ENCODE measurements at places on chromosomes 6 and 20.

DNA sequence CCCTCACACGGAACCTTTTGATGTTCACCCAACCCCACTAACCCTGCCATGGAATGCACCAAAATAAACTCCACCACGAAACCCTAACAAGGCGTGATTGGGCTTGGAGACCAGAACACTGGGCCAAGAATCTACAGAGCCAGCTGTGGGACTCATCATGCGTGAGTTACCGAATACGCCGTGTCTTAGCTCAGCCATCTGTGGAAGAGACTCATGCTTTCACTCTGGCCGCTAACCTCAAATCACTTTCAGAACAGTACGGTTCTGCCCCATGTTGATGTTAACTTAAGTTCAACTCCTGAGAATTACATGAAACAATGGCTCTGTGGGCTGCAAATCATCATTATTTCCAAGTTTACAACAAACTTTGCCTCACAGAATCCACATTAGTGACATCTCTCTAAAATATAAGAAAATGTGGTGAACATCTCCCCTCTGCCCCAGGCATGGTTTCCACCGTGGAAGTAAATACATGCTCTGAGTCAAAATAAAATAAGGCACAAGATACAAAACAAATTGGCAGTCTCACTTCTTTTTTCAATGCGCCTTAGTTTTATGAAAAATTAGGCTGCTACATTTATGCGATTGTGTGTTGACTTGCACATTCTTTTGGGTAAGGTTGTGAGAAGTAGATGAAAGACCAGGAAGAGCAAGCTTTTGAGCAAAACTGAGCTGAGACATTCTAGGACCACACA lies 308.9 kb upstream of the EXOC2 start:
- DNase-seq: no peak

- DNase-seq: no peak
Observed at GRCh38 chr6:166365806-166366205, 16.9 kb downstream of the MPC1 start.

GRCh38 chr6:13711324-13711732 lies 307 bp downstream of the RANBP9 start:
- peak; percentile 70 for DNase-seq

- no peak for DNase-seq
Observed at GRCh38 chr6:125077453-125077852, 76.1 kb upstream of the TPD52L1 start.

DNA sequence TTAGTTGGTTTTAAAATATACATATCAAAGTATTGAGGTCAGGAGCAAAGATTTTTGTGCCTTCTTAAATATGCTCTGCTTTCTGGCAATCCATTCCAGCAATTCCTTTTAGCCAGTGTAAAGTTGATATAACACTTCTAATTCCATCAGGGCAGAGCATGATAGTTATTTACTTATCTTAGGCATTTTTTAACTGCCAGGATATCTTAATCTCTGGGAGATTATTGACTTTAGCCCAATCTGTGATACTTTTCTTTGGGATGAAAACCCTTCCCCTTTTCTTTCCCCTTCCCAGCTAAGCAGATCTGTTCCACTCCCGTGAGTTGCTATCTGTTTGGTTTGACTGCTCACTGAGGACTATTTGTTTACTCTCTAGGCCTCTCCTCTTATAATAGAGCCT lies 168.7 kb upstream of the RSPO3 start:
- no peak for DNase-seq

DNA sequence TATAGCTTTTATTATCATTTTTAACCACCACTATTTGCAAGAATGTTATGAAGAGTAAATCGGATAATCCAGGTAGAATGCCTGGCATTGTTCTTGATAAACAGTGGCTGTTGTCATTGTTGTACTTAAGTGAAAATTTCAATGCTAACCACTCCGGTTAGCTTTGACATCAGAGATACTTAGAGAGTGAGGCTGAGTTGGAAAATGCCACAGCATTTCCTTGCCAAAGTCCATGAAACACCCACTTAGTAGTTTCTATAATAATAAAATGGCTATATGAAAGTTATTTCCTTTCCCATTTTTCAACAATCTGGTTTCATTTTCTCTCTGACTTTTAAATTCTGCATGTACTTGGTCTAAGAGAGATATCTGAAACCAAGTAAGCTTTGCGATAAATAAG lies 132.0 kb downstream of the CDK19 start:
- DNase-seq: no peak

Measured in activated CD4-positive, alpha-beta T cell treated with anti-CD3 and anti-CD28 coated beads, Interleukin-2, Interleukin-4, amounts not matched to agents 100 ng/mL and 50 ng/mL, durations not matched to agents 16 hours and 8 hours (primary cell).